Gastrocnemius medialis (tissue), 4 donors: ENCODE measurements at places on chromosomes 3 and 15. TPM values are rescaled to one million over a fixed set of nuclear protein-coding genes. Genes with fewer than 3 reads are reported as not detected.
A peak's percentile ranks its signal among the peaks of the same experiment; 100 is the strongest.

The SMCO1 gene
- total RNA-seq, result 0.46 TPM

The RASGRF1 gene
- total RNA-seq, result not detected

The KCNH8 gene
- not detected for total RNA-seq

The ISY1 gene
- total RNA-seq, result 19.6 TPM

The TGM4 gene
- total RNA-seq, result not detected

DNA sequence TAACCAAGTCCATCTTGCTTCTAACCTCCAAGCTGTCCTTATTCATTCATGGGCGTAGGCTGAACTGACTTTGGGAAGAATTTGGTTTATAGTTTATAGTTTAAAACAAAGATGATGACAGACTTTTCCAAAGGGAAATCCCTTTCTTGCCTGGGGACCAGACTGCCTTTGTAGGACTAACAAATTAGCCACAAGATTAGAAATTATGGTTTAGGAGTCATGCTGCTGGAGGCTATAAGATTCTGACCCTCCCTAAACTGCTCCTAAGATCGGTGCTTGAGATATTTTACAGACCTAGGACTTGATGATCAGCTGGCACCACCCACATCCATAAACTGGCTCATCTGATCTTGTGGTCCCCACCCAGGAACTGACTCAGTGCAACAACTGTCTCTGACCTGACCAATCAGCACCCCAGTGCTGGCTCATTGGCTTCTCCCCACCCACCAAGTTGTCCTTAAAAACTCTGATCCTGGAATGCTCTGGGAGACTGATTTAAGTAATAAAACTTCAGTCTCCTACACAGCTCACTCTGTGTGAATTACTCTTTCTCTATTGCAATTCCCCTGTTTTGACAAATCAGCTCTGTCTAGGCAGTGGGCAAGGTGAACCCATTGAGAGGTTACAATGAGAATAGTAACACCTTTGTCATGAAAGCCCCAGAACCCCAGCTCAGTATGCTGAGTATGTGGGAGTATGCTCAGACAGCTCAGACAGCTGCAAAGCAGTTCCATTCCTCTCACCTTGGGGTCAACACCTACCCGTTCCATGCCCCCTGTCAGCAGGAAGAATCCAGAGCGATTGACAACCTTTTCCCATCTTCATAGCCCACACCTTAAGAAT, 51.6 kb upstream of the C15orf39 start:
- no peaks in the 10 kb centered on the region for H3K4me1 ChIP-seq
- H3K27ac ChIP-seq, result no peak overlapping the region
- no peak overlapping the region for H3K4me3 ChIP-seq
- no peaks in the 10 kb centered on the region for H3K36me3 ChIP-seq
- no peaks in the 10 kb centered on the region for H3K27me3 ChIP-seq
- no peak for DNase-seq

DNA sequence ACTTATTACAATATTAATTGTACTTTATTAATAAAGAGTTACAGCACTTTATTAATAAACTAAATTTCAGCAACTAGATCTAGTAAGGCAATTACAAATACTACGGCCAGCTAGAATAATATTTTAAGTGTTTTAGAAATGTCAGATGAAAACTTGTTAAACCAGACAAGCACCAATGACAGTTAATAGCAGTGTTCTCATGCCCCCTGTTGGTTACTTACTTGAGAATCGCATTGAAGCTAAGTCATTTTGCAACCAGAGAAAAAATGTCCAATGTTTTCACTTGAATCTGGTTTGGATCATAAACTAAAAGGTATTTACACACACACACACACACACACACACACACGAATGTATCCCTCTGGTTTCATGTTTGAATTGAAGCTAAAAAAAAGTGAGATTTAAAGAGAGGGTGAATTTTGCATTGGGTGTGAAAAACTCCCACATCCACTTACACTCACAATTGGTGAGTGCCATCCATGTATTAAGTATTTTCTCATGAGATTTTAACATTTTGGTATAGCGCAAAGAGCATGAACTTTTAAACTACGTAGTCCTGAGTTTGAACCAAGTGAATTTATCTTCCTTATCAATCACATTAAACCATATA, 347.7 kb downstream of the ZBBX start:
- no peak overlapping the region for H3K27ac ChIP-seq
- no peak overlapping the region for H3K4me3 ChIP-seq
- no peaks in the 10 kb centered on the region for H3K27me3 ChIP-seq
- no peaks in the 10 kb centered on the region for H3K36me3 ChIP-seq
- no peaks in the 10 kb centered on the region for H3K4me1 ChIP-seq

GRCh38 chr3:143121241-143122088, 1.9 kb downstream of the CHST2 start:
- no peak overlapping the region for H3K27ac ChIP-seq
- H3K4me3 ChIP-seq, result peak overlapping the region; percentile 74
- peaks cover 21% of the 10 kb centered on the region for H3K27me3 ChIP-seq
- no peaks in the 10 kb centered on the region for H3K4me1 ChIP-seq
- no peaks in the 10 kb centered on the region for H3K36me3 ChIP-seq

DNA sequence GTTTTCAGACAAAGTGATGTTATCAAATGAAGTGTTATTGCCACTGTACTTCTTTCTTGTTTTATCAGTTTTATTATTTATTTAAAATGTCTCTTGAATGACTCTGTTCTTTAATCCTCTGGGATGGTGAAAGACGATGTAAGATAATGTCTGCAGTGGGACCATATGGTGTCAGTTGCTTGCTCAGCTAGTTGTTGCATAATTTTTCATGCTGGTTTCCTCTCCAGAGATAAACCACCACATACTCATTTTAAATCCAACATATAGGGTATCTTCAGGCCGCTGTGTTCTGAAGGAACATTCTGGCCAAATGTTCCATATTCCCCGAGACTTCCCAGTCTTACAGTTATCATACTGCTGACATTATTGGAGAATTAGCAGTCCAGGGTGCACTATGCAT, 75.9 kb downstream of the GABRG3 start:
- H3K27ac ChIP-seq, result no peak overlapping the region
- DNase-seq, result no peak
- H3K27me3 ChIP-seq, result no peaks in the 10 kb centered on the region
- no peak overlapping the region for H3K4me3 ChIP-seq
- H3K4me1 ChIP-seq, result no peaks in the 10 kb centered on the region
- H3K36me3 ChIP-seq, result no peaks in the 10 kb centered on the region

DNA sequence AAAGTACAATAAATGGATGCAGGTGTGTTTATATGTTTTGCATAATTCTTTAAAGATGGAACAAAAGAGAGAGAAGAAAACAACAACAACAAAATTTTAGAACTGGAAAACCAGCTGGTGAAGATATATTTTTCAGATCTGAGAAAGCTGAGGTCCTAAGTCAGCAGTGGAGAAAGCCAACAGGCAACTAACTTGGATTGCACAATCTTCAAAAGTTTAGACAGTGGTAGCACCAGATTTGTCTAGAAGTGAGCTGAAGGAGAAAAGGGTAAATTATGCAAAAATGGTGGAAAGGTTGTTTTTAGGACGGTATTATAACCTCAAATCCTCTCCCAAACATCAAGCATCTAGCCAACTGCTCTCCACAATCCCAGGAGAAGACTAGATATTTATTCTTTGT, 17.0 kb downstream of the FGF12 start:
- DNase-seq, result no peak
- H3K27ac ChIP-seq, result no peak overlapping the region
- H3K4me1 ChIP-seq, result no peaks in the 10 kb centered on the region
- no peak overlapping the region for H3K4me3 ChIP-seq
- no peaks in the 10 kb centered on the region for H3K36me3 ChIP-seq
